ENCODE measurements at places on chromosomes 3 and 15. TPM values are rescaled to one million over a fixed set of nuclear protein-coding genes. Genes with fewer than 3 reads are reported as not detected.

GRCh38 chr3:131217296-131217741 lies 164.3 kb upstream of the NUDT16 start:
- DNase-seq = no peak

The NAALADL2 gene
- 3.6 TPM for total RNA-seq

DNA sequence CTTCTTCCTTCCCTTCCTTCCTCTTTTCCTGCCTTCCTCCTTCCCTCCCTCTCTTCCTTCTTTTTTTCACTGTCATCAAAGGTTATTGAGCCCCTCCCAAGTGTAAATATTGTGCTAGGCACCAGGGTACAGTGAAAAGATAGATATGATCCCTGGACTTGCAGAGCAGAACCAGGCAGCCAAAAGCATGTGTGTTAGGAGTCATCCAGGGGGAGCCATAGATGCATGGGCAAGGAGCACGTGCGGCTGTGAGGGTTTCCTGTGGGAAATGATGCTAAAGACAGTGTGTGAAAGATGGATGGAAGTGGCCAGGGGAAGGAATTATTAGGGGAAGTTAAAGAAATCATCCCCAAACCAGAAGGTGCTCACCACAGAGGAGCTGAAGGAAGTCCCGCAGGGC lies 65.2 kb downstream of the NR2F2 start:
- no peak for DNase-seq

- DNase-seq = no peak
These were observed 49.5 kb downstream of the UMPS start for GRCh38 chr3:124779751-124780191.

DNA sequence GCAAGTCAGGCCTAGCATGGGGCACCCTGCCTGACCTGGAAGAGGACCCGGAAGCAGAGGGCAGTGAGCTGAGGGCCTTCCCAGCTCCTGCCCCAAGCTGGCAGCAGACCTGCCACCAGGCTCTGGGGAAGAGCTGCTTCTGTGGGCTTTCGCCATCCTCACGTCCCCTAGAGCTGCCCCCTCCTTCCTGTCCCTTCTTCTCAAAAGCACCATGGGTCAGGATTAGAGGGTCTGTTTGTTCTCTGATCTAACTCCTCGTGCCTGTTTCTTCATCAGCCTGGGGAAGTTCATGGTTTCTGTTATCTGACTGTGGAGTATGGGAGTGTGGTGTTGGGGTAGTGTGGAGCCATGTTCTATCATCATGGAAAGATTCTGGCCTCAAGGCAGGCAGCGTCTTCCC lies 58.4 kb upstream of the POLG start:
- no peak for DNase-seq

- no peak for DNase-seq
These were observed 104.6 kb downstream of the IL1RAP start for GRCh38 chr3:190618330-190619030.

DNA sequence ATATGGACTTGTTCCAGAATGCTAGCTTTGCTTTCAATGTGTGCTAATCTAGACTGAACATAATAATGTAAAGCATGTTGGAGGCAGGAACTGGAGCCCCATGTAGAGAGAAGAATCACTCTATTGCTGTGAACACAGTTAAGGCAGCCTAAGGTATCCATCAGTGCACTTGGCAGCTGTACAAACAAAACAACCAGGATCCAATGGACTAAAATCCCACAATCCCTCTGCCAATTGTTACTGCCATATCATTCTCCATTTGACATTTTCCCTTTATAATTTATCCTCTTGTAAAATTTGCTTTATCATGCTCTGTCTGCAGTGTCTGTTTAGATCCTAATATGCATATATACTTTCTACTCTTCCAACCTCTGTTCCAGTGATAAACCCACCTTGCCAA lies 756.8 kb upstream of the LMCD1 start:
- no peak for DNase-seq

The CACNA1D gene
- 2.4 TPM for total RNA-seq

The ACKR2 gene
- total RNA-seq = 6.3 TPM

The C3orf85 gene
- total RNA-seq = not detected

GRCh38 chr3:127566833-127567232 lies 23.7 kb downstream of the TPRA1 start:
- no peak for DNase-seq

The LCTL gene
- not detected for total RNA-seq

DNA sequence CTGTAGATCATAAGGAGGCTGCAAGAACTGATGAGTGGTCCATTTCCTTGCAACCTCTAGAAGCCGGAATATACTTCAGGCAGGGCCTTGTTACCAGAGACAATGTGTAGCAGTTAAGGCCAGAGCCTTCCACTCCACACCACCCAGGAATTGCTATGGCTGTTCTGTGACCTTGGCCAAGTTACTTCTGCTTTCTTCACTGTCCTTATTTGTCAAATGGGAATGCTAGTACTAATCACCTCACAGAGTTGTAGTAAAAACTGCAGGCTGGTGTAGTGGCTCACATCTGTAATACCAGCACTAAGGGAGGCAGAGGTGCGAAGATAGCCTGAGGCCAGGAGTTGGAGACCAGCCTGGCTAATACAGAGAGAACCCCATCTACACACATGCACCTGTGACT lies 28.7 kb upstream of the RPN1 start:
- no peak for DNase-seq

Measured in lower leg skin (tissue), 4 donors.